ENCODE measurements at places on chromosomes 4 and X. TPM values are rescaled to one million over a fixed set of nuclear protein-coding genes. Genes with fewer than 3 reads are reported as not detected.

NOX1 gene
- not detected for total RNA-seq

DNA sequence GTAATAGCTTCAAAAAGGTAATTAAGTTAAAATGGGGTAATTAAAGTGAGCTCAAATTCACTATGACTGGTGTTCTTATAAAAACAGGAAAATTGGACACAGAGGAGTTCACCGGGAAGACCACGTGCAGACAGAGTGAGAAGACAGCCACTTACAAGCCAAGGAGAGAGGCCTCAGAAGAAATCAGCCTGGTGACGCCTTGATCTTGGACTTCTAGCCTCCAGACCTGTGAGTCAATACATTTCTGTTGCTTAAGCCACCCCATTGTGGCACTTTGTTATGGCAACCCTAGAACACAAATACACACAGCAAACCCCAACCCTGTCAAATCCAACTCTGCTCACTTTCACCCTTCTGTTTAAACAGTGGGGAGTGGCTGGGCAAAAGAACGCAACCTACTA, 4.1 kb upstream of the CD38 start:
- no peak for DNase-seq

DNA sequence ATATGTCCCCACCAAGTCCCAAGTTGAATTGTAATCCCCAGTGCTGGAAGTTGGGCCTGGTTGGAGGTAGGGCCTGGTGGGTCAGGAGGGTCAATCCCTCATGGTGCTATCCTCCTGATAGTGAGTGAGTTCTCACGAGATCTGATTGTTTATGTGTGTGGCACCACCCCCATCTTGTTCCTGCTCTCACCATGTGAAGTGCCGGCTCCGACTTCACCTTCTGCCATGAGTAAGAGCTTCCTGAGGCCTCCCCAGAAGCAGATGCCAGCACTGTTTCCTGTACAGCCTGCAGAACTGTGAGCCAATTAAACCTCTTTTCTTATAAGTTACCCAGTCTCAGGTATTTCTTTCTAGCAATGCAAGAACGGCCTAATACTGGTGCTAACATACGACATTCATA, 22.7 kb upstream of the TMEM33 start:
- DNase-seq = no peak

DNA sequence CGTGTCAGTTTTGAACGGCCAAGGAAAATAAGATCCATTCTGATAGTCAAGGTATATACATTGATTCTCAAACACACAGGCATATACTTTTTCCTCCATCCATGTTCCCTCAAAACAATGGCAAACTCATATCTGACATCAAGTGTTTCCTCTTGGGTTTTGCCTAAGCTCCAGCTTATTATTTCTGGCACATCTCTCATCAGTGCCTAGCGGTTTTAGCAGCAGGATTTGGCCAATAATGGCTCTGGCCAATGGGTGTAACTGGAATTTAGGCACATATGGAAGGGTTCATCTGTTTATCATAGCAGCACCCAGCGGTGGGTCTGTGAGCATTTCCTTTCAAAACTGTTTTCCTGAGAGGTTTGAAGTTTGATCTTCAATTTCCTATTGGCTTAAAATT, 161.6 kb upstream of the TLL1 start:
- DNase-seq = no peak

SH2D1A gene
- 39.6 TPM for total RNA-seq

- no peak for DNase-seq
Observed at GRCh38 chrX:151713849-151714248, 2.0 kb upstream of the FATE1 start.

PRRG3 gene
- total RNA-seq = not detected

- DNase-seq = no peak
Observed at GRCh38 chr4:137471895-137472294, 60.4 kb downstream of the PCDH18 start.

- DNase-seq = no peak
Observed at GRCh38 chr4:177989503-177990201, 547.4 kb upstream of the AGA start.

MID1 gene
- total RNA-seq = 0.19 TPM

GRCh38 chrX:108412783-108413182, 25.4 kb downstream of the COL4A6 start:
- DNase-seq = no peak

- DNase-seq = no peak
Observed at GRCh38 chr4:21901281-21901680, 47.3 kb downstream of the KCNIP4 start.

- no peak for DNase-seq
Observed at GRCh38 chrX:132209527-132209926, 9.7 kb downstream of the RAP2C start.

DNA sequence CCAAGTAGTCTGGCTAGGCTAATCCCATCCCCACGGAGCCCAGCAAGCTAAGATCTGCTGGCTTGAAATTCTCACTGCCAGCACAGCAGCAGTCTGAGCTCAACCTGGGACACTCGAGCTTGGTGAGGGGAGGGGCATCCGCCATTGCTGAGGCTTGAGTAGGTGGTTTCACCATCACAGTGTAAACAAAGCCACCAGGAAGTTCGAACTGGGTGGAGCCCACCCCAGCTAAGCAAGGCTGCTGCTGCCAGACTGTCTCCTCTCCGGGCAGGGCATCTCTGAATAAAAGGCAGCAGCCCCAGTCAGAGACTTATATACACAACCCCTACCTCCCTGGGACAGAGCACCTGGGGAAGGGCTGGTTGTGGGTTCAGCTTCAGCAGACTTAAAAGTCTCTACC, 639.6 kb downstream of the IQCM start:
- no peak for DNase-seq

- DNase-seq = no peak
Observed at GRCh38 chr4:147730333-147730732, 1.6 kb upstream of the ARHGAP10 start.

GRCh38 chrX:38654302-38654701, 93.0 kb downstream of the TSPAN7 start:
- no peak for DNase-seq

GRCh38 chr4:3873408-3874027, 107.3 kb downstream of the ADRA2C start:
- DNase-seq = no peak

DNA sequence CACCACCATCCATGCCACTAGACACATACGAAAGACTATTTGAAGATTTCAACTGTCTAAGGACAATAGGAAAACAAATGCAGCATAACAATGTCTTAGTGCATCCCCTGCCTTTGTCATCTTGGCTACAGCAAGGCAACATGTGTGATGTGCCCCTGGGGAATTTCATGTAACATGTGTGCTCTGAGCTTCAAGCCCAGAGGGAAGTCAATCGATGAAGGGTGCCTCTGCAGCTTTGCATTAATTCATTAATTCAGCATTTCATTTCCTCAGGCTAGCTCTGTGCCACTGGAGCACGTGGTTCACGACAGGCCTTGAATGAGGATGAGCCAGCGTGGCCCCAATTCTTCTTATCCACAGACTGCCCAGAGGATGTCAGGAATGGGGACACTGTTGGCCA, 253.9 kb upstream of the GPC4 start:
- DNase-seq = no peak

DNA sequence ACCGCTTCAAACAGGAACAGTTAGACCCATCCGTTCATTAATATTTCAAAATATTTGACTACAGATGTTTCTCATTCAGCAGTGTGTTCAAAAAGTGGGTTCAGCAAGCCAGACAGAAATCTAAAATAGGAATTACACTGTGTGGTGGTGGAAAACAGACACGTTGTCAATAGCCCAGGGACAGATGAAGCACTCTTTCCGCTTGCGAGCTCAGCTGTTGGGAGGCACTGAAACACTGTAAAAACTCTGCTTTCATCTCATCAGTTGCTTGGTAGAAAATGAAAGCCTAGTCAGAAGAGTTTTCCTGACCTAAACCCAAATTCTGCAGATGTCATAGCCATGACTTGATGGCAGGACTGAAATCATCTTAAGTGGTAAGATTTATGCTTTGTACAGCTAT, 38.5 kb downstream of the LRP2BP start:
- no peak for DNase-seq

GRCh38 chr4:181637186-181638105, 605.8 kb upstream of the TENM3 start:
- DNase-seq = no peak

NAP1L2 gene
- total RNA-seq = 4.2 TPM

GRCh38 chr4:76780781-76781697, 116.9 kb downstream of the SOWAHB start:
- no peak for DNase-seq

DNA sequence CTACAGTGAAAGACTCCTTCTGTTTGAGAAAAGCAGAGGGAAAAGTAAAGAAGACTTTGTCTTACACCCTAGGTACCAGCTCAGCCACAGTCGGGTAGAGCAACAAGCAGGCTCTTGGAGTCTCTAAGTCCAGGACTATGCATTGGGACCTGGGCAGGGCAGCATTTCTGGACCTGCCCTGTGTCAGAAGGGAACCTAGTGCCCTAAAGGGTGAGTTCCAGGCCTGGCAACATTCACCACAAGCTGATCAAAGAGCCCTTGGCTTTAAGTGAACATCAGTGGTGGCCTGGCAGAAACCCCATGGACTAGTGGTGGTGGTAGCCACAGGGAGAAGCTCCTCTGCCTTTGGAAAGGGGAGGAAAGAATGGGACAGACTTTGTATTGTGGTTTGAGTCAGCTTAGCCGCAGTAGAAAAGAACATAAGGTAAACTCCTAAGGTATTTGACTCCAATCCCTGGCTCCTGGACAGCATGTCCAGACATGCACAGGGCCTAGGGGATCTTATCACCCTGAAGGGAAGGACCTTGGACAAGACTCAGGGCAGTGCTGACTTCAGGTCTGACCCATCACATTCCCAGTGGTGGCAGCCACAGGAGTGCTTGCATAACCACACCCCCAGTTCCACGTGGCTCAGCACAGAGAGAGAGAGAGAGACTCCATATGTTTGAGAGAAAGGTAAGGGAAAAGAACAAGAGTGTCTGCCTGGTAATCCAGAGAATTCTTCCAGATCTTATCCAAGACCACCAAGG, 32.6 kb downstream of the CCDC158 start:
- DNase-seq = no peak

- DNase-seq = no peak
Observed at GRCh38 chrX:30340753-30341152, 31.6 kb upstream of the NR0B1 start.

RBMXL3 gene
- total RNA-seq = not detected
